SJCRH30 (cell line): ENCODE measurements at places on chromosomes 1 and 21. TPM values are rescaled to one million over a fixed set of nuclear protein-coding genes. Genes with fewer than 3 reads are reported as not detected.

The VHLL gene
- 0.63 TPM in 1 of 2 replicates, not detected in the other for total RNA-seq

The SHCBP1L gene
- total RNA-seq, result not detected in 2 replicates

The FCRL1 gene
- total RNA-seq, result not detected in 2 replicates

The AKNAD1 gene
- total RNA-seq, result 0.30 and 0.87 TPM in 2 replicates

DNA sequence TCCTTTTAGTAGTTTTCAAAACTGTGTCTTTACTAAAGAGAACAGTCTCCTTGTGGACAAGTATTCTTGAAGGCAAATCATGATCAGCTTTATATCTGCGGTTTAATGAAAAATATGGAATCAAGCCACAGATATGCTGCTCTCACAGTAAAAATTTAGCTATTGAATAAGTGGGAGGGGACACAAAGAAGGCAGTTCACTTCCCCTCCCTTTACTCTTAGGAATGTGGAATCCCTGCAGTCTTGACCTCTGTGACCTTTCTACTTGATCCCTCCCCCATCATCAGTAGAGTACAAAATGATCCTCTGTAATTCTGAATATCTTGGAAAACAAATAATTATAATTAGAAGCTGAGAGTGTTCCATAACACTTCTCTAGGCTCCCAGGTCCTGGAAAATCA lies 136.7 kb upstream of the HOOK1 start:
- H3K36me3 ChIP-seq, result no peaks in the 10 kb centered on the region
- H3K27ac ChIP-seq, result peak overlapping the region; percentile 87
- H3K4me1 ChIP-seq, result peaks cover 67% of the 10 kb centered on the region
- H3K4me3 ChIP-seq, result no peak overlapping the region

- no peaks in the 10 kb centered on the region for H3K27me3 ChIP-seq
- no peak overlapping the region for H3K27ac ChIP-seq
- H3K4me3 ChIP-seq, result no peak overlapping the region
- H3K4me1 ChIP-seq, result no peaks in the 10 kb centered on the region
- H3K36me3 ChIP-seq, result no peaks in the 10 kb centered on the region
Observed at GRCh38 chr1:235767795-235768194, 98.9 kb downstream of the LYST start.

GRCh38 chr1:202579806-202580205 lies 130.4 kb downstream of the SYT2 start:
- no peaks in the 10 kb centered on the region for H3K36me3 ChIP-seq
- peak; percentile 62 for DNase-seq
- H3K4me1 ChIP-seq, result peaks cover 64% of the 10 kb centered on the region
- H3K27ac ChIP-seq, result peak overlapping the region; percentile 78
- H3K4me3 ChIP-seq, result no peak overlapping the region
- no peaks in the 10 kb centered on the region for H3K27me3 ChIP-seq

DNA sequence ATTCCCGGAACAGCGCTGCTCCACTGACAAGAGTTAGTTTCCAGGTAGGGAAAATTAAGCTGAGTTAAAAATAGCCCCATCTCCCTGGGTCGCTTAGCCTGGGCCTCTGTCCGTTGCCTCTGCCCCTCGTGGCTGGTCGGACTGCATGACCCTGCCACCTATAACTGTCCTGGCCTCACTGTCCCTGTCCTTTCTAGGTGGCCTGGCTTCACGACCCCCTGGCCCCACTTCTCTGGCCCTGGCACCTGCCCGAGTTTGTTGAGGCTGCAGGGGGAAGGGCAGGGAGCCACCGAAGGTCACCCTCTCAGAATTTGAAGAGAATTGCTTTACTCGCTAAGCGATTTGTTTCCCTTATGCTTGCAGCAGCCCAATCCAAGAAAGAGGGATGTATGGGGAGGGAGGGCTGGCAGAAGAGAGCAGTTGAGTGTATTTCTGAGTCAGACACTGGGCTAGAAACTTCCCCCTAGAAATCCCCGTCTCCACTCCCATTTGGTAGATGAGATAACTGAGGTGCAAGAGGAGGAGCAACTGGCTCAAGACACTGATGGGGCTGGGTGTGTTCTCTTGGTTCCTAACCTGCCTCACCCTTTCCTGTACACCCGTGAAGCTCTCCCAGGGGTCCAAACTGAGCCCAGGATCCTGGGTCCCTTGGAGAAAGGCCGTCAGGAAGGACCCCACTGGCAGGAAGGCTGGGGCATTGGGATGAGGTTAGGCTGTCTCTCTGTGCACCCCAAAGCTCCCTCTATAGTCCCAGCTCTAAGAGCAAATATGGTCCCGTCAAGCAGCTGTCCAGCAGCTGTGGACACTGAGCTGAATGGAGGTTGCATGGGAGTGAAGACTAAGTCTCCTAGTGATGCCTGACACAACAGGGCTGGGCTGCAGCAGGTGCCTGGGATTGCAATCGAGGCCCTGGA lies 2.9 kb upstream of the EDN2 start:
- peaks cover 52% of the 10 kb centered on the region for H3K4me1 ChIP-seq
- DNase-seq, result peak; percentile 69
